CD4-positive, alpha-beta T cell (primary cell): ENCODE measurements at places on chromosomes 3 and 15.

GRCh38 chr3:142029791-142030190 is 119.6 kb downstream of the TFDP2 start:
- DNase-seq: no peak

DNA sequence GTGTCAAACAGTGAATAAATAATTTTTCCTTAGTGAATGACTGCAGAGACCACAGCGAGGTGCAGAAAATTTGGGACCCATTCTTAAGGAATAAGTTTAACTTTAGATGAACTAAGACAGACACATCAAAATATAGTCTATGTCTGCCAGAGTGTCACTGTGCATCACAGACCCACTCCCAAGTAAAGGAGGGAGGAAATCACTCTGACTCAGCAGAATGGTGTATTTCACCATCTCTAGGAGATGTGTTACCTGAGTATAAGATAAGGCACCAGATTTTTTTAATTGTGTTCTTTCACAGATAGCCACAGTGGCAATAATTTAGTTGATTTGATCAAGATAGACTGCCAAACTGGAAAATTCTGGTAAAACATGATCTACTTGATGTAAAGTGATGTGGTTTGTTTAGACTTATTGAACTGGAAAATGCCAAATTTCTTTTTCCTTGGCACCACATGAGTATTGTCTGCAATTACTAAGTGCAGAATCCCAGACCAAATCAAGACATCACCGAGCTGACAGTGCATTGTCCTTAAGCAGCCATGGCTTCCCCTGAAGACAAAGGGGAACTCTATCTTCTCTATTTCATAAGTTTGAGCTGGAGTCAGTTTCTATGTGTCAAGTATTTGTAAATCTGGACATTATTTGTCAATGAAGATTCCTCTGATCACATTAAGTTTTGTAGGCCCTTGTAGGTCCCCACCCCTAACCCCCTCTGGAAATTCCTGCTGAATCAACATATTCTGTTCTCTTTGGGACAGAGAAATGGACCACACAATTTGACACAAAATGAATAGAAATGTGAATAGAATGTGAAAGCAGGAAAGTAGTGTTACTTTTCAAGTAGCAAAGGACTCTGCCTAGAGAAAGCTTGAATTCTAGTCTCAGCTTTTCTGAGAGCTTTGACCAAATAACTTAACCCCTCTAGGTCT is 47.6 kb downstream of the TIPARP start:
- DNase-seq: no peak

DNA sequence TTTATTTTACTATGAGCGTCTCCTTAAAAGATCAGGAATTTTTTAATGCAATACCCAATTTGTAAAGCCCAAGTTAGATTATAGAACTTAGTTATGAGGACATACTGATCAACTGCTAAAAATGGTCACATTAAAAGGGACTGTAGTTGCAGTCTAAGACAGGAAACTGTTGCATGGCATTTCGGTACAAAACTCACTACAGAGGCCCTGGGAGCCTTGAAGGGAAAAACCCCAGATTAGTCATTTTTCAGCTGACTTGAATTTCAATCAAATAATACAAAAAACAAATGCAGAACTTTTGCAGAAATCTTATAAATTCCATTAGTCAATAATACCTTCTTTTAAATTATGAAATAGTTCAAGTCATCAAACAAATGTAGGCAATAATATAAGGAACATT is 6.9 kb upstream of the PTX3 start:
- DNase-seq: no peak

DNA sequence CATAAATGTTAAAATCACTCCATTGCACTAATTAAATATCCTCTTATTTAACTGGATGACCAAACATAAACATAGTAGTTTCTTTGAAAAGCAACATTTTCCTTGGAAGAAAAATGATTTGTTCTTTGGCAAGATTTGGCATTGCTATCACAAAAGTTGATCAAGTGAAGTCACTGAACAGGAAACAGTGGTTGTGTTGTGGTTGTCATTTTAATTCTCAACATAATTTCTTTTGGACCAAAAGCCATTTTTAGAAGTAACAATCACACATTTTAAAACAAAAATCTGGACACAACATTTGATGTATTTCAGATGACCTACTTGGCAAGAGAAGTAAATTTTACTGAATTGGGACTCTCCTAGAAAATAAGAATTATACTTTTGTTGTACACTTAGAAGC is 872.3 kb downstream of the ROBO1 start:
- no peak for DNase-seq

DNA sequence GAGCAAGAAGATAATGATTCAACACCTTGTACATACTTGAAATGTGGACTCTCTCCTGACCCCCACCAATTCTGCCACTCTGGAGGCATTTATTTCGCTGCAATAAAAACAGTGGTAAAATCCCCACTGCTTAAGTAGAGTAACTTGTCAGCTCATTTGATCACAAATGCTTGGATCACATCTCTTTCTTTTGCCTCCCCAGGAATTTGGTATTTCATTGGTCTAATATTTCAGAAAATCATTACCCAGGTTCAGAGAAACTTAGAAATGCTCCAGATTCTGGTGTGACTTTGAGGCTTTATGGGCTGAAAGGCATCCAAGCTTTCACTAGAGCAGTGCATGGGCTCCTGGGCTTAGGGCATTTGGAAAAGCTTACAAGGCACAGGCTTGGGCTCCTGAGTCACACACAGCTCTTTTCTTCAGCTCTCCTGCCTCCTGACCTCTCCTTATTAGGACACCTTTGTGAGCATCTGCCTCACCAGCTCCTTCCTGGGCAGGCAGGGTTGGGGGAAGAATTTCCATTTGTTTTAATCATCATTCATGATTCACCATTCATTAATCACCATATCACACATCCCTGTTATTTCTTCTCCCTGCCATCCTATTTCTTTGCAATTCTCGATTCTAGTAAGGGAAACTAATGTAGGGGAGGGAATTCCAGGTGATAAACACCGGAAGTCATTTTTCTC is 22.5 kb downstream of the CDCP1 start:
- no peak for DNase-seq

- DNase-seq: no peak
These were observed 742.0 kb upstream of the CCDC54 start for GRCh38 chr3:106635271-106635670.

DNA sequence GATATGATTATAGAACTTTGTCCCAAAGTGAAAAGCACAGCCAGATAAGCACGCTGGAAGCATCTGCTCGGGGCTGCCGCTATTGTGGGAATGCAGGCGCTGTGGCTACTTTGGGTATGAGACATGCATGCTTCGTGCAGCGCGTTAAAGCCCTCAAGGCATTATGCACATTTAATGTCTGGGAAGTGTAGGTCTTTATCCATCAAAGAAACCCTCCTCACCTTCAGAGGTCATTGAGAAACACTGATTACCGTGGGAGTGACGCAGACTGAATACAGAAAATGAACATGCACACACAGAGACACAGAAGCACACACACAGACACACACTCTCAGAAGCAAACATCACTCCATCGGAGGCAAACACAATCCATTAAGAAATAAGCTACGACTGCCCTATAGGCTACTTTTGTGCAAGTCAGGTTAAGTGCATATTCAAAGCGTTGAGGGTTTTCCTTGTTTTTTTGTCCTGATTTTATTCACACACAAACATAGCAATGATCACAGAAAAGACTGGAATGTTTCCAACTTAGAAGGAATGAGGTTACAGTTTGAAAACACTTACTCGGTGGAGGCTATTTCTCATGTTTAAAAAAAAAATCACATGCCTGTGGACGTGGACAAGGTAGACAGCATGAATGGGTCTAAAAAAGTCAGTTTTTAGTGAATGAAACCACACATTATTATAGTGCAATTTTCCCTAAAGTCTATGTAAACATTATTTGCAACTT is 68.5 kb downstream of the PLCH1 start:
- DNase-seq: no peak

DNA sequence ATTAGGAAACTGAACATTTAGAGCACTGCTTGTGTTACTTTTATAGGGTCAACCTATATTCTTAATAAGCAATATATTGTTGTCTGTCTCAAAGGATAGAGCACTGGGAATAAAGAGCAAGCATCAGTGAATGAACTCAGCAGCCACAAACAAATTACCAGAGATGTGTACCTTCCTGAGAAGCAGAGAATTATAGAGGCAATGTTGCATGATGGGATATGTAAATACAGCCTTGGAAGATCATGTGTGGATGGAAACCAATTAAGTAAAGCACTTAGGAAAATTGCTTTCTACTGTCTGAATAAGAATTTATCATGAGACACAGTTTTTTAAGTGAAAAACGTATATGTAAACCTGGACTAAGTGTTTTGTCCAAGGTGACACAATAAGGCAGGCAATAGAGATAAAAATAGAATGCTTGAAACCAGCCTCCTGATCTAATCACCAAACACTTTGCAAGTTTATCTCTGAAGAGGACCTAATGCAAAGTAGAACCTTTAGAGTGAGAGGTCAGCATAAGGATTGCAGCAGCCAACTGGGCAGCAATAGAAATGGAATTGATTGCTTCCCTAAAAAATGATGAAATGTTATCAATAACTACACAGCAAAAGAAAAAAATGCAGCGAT is 848.0 kb downstream of the TUSC7 start:
- no peak for DNase-seq

DNA sequence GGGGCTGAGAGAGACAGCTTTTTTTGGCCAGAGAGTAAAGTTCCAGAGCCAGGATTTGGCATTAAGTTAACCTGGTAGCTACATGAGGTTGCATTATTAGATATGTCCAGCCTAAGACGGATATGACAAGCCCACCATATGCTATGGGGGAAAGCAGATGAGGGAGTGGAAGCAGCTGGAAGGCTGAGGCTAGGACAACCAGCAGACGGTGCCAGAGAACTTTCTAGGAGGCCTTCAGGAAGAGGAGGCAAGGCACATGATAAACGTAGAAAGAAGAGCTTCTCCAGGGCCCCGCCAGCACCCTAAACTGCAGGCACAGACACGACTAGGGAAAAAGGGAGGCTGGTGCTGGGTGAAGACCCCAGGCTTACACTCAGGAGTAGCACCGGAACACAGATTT is 87.0 kb downstream of the CTNNB1 start:
- no peak for DNase-seq

DNA sequence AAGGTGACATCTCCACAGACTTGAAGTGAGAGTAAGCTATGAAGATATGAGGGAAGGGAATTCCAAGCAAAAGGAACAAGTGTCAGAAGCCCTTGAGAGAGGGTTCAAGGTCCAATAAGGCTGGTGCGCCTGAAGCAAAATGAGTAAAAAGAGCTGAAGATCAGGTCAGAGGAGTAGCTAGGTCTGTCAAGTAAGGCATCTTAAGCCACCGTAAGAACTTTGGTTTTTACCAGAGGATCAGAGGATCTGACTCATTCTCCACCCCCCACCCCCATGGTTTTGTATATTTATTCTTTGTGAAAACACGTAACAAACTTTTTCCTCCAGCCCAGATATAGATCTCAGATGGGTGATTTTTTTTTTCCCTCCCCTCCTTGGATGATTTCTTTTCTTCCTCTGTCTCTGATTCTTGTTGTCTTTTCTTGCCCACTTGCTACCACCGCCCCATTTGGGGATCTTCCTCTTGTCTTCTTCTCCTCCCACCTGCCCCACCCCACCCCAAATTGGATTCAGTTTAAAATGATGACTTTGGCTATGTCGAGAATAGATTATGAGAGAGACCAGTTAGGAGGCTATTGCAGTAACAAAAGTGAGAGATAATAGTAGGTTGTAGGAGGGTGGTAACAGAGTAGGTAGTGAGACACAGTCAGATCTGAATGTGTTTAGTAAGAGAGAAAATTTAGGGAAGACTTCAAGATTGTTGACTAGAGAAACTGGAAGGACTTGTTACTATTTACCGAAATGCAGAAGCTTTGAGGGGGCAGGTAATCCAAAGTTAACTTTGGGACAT is 6.1 kb downstream of the TRMT10C start:
- peak; percentile 47 for DNase-seq

- no peak for DNase-seq
These were observed 48.9 kb downstream of the RFTN1 start for GRCh38 chr3:16464511-16465148.

DNA sequence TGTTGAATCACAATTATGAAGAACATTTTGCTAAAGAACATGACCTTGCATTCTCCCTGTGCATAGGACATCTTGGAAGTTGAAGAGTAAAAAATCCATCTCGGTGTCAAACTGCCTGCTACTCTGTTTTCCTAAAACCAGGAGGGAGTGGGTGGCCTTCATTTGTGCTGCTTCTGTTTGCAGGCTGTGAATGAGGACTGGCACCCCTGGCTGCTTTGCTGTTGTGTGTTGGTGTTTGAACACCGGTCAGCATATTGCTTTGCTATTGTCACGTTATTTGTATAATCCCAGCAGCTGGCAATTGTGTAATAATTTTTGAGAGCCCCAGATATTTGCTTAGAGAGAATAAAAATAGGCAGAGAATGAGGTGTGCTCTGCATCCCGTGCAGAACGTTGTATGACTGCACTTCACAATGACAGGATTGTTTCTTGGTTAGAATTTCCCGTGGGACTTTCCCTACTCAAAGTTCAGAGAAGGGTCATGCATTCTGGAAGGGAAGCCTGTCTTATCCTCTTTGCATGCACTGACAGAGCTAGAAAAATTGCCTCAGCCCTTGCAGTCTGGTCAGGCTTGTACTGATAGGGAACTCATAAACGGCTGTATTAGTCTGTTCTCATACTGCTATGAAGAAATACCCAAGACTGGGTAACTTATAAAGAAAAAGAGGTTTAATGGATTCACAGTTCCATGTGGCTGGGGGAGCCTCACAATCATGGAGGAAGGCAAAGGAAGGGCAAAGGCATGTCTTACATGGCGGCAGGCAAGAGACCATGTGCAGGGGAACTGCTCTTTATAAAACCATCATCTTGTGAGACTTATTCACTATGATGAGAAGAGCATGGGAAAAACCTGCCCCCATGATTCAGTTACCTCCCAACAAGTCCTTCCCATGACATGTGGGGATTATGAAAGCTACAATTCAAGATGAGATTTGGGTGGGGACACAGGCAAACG is 16.3 kb downstream of the SV2B start:
- no peak for DNase-seq

- DNase-seq: no peak
These were observed 31.3 kb upstream of the BCL2A1 start for GRCh38 chr15:80002267-80002666.

DNA sequence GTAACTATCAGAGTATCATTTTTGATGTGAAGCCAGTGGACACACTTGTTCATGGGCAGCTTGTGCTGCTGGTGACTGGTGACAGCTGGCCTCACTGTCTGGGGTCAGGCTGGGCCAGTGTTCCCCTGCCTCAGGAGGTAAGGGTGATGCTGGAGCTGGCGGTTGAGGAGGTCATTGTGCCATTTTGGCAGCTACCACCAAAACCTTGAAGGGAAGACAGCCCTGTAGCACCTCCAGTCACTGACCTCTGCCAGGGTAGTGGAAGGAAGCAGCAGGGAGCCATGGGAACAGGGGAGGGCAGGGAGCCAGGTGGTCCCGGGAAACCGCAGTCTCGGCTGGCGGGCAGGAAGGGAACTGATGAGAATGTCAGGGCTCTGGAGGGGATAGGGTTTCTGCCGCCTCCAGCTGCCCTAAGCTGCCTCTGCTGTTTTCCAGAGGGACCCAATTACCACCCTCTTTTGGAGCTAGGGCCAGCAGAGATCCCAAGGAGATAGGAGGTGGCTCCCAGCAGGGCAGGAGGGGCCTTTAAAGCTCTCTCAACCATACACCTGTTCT is 24.8 kb downstream of the FOXL2NB start:
- DNase-seq: no peak

- no peak for DNase-seq
These were observed 263.6 kb upstream of the HES1 start for GRCh38 chr3:193872265-193872753.
